ENCODE measurements at places on chromosomes 6 and 20. TPM values are rescaled to one million over a fixed set of nuclear protein-coding genes. Genes with fewer than 3 reads are reported as not detected.

CTAGE9 gene
- not detected for total RNA-seq

GABRR1 gene
- 0.46 TPM for total RNA-seq

COQ3 gene
- total RNA-seq: 9.9 TPM

C6orf163 gene
- total RNA-seq: 6.2 TPM

LAMA2 gene
- 13.1 TPM for total RNA-seq

SLC17A5 gene
- 28.6 TPM for total RNA-seq

SOX4 gene
- 275 TPM for total RNA-seq

Data from diencephalon (tissue), 1 donor.